ENCODE measurements at places on chromosomes 2 and 18.

DNA sequence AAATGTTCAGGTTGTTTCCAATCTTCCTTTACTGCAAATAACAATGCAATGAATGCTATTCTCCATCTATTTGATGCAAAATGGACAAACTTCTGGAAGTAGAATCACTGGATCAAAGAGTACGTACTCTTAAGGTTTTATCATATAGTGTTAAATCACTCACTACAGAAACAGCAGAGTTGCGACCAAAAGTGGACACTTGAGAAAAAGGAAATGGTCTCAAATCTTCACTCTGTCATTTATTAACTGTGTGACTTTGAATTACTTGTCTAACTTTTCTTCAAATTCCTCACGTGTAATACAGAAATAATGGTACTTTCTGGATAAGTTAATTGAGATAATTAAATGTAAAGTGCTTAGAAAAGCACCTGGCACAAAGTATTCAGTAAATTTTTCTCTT is 78.1 kb downstream of the CERKL start:
- no peak for DNase-seq

- no peak for DNase-seq
Observed at GRCh38 chr2:160324917-160325316, 124.8 kb upstream of the ITGB6 start.

- no peak for DNase-seq
Observed at GRCh38 chr2:187230088-187230487, 218.0 kb downstream of the CALCRL start.

DNA sequence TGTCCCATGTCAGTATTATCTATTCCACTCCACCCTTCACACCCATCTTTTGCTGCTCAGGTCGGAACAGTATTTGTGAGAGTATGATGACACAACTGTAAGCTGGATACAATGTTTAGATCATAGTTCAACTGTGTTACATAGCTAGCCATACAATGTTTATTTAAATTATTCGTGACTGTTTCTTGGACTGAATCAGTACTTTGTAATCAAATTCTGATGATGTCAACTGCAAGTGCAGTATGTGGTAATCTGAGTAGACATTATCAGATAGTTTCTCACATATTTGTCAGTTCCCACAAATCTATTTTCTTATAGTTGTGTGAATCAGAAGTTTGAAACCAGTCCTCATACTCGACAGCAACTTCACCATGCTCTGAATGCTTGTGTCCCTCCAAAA is 177.6 kb downstream of the ZNF407 start:
- no peak for DNase-seq

DNA sequence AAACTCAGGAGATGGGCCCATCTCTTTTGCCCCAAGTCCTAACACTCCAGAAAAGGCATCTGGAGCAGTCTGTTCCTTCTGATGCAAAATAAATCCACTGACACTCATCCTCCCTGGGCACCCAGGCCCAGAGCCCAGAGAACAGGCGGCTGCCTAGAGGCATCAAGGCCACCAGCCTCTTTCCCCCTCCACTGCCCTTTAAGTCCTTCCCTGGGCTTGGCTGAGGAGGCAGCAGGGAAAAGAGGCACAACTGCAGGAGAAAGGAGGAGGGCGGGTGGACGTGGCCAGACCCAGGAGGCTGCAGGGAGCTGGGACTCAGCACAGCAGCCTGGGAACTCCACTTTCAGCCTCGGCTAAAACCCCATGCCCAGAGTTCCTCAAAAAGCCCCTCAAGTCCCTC is 99.7 kb upstream of the ID2 start:
- no peak for DNase-seq

GRCh38 chr2:9095690-9096089 is 92.2 kb upstream of the MBOAT2 start:
- peak; percentile 71 for DNase-seq

GRCh38 chr2:29954316-29954715 is 32.9 kb upstream of the ALK start:
- DNase-seq = no peak

DNA sequence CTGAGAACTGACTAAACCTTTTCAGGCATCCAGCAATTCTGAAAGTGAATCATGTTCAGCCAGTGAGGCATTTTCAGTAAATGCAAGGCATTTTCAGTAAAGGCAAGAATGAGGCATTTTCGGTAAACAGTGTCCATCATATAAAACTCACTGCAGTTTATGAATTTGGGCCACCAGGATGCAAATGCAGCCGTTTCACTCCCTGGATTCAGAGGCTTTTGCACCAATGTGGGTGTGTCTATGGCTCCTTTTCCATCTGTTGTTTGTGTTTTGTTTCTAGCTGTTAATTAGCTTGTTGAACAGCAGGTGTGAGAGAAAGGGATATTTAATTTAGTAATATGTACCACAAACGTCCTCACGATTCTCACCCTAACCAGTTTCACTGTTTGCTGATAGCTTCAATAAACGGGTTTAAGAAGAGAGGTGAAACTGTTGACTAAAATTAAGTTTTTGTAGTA is 116.3 kb upstream of the PGAP1 start:
- no peak for DNase-seq

GRCh38 chr2:12059616-12060441 is 313.4 kb downstream of the LPIN1 start:
- no peak for DNase-seq

- no peak for DNase-seq
Observed at GRCh38 chr18:35671966-35672603, 90.5 kb downstream of the GALNT1 start.

- DNase-seq = no peak
Observed at GRCh38 chr2:200454927-200455801, 54.7 kb downstream of the KCTD18 start.

GRCh38 chr2:127530245-127531140 is 4.2 kb upstream of the IWS1 start:
- DNase-seq = no peak

GRCh38 chr2:66577321-66578053 is 142.6 kb downstream of the MEIS1 start:
- DNase-seq = peak; percentile 59

DNA sequence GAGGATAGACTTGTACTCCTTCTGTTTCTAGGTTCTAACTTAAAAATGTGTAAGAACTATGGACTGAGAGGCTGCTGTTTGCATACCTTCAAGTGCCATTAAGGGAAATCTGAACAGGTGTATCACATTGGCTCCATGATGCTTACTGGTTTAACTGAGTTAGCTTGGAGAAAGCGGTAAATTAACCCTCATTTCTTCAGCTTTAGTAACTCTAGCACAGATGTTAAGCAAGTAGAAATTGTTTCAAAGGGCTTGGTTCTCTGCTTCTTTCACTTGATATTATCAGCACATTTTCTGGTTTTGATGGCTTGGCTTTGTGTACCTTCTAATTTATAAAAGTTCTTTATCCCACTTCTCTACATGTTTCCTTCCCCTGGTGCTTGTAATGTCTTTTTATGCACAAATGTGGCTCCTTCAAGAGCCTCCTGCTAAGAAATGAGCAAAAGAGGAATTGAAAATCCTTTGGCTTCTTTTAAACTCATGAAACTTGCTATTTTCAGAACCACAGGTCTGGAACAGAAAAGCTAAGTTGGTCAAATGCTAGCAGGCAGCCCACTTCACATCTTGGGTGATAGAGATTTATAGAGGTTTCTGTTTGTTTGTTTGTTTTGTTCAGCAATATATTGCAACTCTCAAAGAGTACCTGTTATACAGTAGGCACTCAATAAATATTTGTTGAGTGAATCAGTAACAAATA is 249.9 kb upstream of the THUMPD2 start:
- no peak for DNase-seq

- DNase-seq = no peak
Observed at GRCh38 chr2:225452677-225453076, 53.2 kb downstream of the NYAP2 start.

DNA sequence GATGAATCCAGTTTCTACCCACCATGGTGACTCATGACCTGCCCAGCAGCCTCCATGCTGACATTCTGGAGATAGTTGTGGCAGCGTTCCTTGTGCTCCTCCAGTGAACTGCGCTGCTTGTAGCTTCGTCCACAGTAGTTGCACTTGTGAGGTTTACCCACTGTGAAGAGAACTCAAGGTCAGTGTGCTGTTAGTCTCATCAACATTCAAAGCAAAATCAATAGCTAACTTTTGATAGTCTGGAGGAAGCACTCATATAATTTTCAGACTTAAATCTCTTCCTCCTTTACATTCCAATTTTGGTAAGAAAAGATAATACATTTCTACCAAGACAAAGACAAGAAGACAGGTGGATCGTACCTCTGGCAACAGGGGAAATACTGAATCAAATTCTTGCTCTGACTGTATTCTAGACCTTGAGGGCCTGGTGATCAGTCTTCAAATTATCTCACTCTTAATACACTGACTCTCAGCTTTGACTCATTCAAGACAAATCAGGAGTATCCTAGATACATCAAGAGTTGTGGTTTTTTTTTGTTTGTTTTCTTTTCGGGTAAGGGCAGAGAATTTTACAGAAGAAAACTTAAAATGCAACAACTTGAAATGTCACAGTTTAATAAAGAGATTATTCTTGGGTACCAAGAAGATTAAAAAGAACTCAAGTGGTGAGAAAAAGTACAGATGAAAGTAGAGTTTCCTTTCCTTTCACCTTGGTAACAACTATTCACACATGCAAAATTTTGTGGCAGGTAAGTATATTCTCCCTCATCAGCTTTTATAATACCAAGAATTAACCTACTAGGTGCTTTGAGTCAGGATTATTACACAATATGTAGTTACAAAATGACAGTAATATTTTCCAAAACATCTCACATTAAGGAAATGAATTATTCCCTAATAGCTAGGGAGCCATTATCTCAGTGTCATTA is 129.2 kb downstream of the IKZF2 start:
- no peak for DNase-seq
